ENCODE measurements at places on chromosomes 5 and 9.

- no peak for DNase-seq
Observed at GRCh38 chr5:108193021-108193795, 188.7 kb downstream of the FBXL17 start.

- DNase-seq: no peak
Observed at GRCh38 chr9:4678679-4679267, 596 bp upstream of the CDC37L1 start.

DNA sequence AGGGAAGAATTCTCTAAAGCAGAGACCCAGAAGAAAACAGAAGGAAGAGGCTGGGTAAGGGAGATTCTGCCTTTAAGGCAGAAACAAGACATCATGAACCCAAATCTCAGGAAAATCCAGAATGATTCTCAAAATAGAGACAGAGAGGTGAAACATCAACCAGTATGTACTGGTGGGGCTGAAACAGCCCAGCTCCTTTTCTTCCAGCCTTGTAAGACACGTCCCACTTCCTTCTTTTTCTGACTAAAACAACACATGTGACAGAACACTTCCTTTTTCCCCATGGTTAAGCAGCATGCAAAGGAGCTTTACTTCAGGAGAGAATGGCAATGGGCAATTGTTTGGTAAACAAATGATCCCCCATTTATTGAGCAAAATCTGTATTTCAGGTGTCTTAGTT, 230.8 kb upstream of the NR4A3 start:
- DNase-seq: no peak

GRCh38 chr5:173458828-173459609, 130.8 kb upstream of the STC2 start:
- DNase-seq: no peak

GRCh38 chr9:20623748-20624124, 1.4 kb upstream of the MLLT3 start:
- no peak for DNase-seq

DNA sequence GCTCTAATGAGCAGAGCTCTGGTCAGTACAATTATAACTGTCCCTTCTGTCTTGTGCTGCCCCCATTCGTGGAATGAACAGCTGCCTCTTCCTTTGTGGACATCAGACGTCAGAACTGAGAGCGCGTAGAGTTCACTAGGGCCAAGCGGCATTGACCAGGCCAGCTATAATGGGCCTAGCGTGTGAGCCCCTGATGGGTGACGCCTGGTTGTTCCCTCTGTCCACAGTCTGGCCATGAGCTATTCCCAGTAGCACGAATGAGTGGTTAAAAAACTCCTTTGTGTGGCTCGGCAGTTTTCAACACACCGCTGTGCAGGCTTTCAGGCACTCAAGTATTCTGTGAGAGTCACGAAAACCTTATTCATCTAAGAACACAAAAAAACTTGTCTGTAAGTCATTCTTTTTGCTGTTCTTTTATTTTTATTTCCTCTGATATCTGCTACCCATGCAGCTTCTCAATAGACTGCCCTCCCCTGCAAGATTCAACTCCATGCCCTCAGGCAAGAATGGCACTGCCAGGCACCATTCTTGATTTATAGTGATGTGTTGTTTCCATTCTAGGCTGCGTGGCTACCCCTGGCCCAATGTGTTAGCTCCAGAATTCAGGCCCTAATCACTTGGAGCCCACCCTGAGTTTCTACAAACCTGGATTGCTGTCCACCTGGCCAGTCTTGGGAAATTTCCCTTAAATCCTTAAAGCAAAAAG, 52.5 kb downstream of the ANKDD1B start:
- DNase-seq: no peak

DNA sequence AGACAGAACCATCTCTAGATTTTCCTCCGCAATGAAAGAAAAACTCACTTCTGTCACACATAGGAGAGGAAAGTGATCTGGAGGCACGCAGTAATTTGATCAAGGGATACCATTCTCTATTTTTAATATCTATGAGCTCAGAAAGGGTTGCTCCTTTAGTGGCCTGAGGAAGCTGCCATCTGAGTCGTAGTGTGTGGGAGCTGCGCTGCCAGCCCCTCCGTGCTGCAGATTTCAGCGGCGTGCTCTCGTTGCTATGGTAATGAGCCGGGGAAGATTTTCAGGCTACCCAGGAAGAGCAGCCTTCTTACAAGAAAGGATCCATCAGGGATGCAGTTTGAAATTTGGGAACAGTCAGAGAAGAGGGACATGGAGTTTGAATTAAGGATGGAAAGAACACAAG, 17.1 kb upstream of the GOLM1 start:
- DNase-seq: no peak

DNA sequence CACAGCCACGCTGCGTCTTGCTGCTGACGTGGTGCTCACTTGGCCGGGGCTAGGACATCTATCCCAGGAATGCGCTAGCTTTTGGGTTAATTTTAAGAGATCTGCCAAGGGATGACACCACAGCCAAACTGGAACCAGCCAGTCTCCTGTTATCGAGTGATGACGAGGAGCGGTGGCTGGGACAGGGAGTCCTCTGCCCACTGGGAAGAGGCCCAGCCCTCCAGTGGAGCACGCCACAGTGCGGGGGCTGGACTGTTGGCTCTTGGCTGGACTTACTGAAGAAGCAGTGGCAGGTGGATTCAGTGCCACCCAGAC, 55.1 kb upstream of the PHYKPL start:
- DNase-seq: no peak

- no peak for DNase-seq
Observed at GRCh38 chr5:44660251-44660650, 148.5 kb upstream of the MRPS30 start.

- no peak for DNase-seq
Observed at GRCh38 chr9:91710158-91710557, 239.9 kb downstream of the ROR2 start.

- no peak for DNase-seq
Observed at GRCh38 chr9:133205996-133206931, 2.8 kb downstream of the OBP2B start.
